ENCODE measurements at places on chromosomes 13 and 19.

GRCh38 chr13:23861310-23861709 lies 27.9 kb downstream of the MIPEP start:
- DNase-seq: no peak

GRCh38 chr13:32828711-32829110 lies 187.5 kb upstream of the KL start:
- no peak for DNase-seq

- DNase-seq: no peak
Measured at GRCh38 chr19:30159636-30160035, 212.5 kb upstream of the ZNF536 start.

DNA sequence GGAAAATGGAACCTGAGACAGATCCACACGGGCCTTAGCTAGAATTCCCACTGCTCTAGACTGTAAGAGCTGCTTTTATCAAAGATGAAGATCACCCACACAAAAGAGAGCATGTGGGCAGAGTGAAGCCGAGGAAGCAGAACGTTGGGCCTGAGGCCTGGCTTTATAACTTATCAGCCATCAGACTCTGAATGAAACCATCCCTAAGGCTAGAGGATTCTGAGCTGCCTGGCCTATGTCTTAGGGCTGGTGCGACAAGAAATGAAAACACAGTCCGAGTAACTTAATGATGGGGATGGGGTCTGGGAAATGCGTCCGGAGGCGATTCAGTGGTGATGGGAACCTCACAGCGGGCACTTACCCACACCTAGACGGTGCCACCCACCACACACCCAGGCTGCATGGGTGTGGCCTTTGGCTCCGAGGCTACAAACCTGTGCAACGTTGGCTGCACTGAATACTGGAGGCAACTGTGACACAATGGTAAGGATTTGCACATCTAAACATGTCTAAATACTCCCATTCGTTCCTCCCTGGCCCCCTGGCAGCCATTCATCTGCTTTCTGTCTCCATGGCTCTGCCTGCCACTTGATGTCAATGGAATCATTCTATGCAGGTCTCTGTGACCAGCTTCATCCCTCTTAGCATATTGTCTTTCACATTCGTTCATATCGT lies 62.0 kb downstream of the SLC15A1 start:
- DNase-seq: no peak

DNA sequence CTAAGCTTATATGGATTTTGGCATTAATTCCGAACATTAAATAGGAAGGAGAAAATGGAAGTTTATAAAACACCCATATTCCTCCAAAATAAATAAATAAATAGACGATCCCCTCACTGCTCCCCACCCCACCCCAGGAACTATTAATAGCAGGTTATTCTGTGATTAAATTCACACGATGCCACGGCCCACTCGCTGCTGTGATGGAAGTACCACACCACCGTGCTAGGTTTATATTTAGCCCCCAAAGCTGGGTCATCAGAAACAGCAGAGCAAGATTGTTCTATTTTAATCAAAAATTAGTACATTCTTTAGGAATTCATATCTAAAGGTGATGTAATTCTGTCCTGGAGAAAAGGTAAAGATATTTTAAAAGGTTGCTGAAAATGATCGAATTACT lies 65.4 kb downstream of the CCDC70 start:
- no peak for DNase-seq

DNA sequence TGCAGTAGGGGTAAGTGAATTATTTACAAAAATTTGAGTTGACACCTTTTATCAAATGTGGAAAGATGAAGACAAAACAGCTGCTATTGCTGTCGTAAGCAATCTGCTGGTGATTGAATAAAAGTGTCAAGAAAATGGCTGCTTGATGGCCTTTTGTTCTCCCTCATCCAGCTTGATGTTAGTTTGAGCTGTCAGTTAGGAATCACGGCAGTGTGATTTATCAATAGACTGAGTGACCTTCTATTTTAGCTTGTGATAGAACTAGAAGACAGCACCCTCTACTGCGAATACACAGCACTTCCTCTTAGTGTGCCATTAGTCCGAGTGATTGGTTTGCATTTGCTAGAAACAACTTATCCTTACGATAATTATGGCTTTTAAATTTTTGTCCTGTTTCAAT lies 76.3 kb downstream of the MZT1 start:
- no peak for DNase-seq

DNA sequence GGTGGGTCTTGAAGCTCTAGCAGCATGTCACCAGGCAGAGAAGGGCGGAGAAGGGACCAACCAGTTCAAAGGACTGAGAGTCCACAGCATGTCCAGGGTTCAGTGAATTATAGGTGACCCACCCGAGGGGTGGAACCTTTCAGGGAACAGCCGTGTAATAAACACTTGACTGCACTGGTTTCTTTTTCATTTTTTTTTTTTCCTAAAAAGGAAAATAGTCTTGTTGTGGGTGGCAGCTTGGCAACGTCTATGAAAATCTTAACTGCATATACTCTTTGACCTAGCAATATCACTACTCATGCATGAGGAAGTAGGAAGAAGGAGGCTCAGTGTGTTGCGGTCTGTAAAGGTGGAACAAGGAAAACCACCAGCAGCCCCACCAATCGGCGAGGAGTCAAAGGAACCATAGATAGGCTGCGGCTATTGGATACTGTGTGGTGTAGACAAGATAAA lies 13.0 kb upstream of the MYH14 start:
- no peak for DNase-seq

DNA sequence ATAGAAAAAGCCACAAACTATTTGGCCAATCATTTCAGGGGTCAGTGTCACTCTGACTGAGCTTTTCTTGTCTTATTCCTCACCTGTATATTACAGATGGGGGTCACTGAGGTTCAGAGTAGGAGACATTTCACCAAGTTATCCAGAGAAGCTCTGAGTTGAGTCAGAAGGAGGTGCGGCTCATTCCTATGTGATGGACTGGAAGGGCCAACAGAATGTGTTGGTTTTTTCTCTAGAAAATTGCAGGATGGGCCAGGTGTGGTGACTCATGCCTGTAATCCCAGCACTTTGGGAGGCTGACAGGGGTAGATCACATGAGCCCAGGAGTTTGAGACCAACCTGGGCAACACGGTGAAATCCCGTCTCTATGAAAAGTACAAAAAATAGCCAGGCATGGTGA lies 24.5 kb upstream of the ZNF83 start:
- no peak for DNase-seq

- DNase-seq: no peak
Measured at GRCh38 chr19:19446655-19447437, 41.4 kb downstream of the GATAD2A start.

DNA sequence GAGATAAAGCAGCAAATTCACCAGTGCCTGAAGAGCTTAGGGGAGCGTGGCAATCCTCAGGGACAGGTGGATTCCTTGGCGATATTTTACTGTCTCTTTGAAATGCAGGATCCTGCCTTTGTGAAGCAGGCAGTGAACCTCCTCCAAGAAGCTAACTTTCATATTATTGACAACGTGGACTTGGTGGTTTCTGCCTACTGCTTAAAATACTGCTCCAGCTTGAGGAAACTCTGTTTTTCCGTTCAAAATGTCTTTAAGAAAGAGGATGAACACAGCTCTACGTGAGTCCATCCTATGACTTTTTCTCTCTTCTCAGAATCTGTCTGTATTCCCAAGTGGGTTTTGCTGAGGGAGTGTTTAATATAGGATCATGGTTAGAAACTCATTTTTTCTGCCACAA lies 22.6 kb downstream of the NLRP4 start:
- no peak for DNase-seq

- DNase-seq: peak; percentile 77
Measured at GRCh38 chr13:113951246-113951999, 22.5 kb downstream of the C13orf46 start.

DNA sequence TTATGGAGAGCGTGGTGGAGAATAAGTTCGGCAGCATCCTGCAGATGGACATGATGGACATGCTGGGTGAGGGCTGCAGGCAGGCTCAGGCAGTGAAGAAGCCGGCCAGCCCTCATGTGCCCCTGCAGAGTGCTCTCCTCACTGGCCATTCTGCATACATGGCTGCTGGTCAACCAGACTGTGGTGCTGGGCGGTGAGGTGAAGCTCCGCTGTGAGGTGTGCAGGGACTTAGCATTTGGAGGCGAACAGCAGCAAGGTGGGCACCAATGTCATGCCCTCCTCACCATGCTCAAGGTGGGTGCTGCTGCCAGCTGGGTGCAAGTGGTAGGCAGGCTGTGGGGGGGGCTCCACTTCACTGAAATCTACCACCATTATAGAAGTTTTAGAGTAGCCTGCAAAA lies 5.7 kb upstream of the ZNF492 start:
- DNase-seq: no peak

GRCh38 chr13:69565334-69565733 lies 542.3 kb upstream of the ATXN8OS start:
- no peak for DNase-seq

GRCh38 chr13:28576067-28576466 lies 81.1 kb upstream of the FLT1 start:
- DNase-seq: no peak

DNA sequence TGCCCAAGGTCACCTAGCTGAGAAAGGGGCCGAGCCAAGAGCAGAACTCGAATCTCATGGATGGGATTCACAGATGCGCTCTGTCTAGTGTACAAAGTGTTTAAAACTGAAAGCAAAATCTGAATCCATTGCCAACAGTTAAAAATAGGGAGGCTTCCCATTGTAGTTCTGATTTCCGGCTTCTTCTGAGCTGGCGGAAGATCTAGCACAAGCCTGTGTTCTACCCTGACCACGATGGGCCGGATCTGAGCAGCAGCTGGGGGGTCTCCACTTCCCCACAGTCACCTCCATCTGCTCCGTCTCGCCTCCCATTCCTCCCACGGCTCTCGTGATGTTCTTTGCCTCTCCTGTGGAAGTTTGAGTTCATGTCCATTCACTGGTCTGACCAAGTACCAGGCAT lies 2.4 kb downstream of the CACNG8 start:
- DNase-seq: no peak
